T-helper 17 cell (primary cell): ENCODE measurements at places on chromosomes 5 and 9.

- no peak for DNase-seq
Measured at GRCh38 chr5:121108725-121109124, 644.6 kb downstream of the PRR16 start.

DNA sequence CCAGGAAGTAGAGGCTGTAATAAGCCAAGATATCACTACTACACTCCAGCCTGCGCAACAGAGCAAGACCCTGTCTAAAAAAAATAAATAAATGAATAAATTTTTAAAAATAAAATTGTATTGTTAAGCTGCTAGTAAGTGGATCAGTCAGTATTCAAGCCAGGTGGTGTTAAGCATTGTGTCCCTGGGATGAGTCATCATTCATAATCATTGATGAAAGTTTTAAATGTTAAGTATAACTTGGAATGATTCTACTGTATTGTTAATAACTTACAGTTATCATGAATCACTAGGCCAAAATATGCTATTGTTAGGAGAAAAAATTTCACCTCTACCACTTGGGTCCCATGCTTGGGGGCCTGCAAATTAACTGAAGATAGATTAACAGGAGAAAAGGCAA is 38.2 kb downstream of the MED10 start:
- no peak for DNase-seq

DNA sequence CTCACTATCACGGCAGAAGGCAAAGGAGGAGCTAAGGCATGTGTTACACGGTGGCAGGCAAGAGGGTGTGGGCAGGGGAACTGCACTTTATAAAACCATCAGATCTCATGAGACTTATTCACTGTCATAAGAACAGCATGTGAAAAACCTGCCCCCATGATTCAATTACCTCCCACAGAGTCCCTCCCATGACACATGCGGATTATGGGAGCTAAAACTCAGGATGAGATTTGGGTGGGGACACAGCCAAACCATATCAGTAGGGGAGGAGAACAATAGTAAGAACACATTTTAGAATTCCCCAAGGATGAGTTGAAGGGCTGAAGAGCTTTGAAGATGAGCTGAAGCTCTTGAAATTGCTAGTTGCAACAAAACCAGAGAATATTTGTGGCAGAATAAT is 287.9 kb downstream of the SMARCA2 start:
- DNase-seq, result no peak

- no peak for DNase-seq
Measured at GRCh38 chr9:26369093-26369492, 523.5 kb downstream of the CAAP1 start.

DNA sequence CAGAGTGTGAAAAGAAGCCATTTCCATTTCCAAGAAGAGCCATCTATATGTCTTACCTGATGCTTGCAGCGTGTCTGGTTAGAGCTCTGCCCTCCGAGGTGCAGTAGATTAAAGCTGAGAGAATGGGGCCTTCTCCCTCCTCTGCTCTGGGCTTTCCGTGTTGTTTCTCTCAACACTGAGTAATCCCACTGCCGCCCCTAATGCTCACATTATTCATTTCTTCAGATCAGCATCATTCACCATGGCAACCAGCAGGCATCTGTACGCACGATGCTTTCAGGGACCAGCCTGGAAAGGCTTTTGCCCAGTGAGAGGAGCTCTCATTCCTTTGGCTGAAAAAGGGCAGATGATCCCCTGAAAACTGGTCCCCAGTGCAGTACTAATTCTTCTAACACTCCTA is 79.6 kb downstream of the CYFIP2 start:
- no peak for DNase-seq

DNA sequence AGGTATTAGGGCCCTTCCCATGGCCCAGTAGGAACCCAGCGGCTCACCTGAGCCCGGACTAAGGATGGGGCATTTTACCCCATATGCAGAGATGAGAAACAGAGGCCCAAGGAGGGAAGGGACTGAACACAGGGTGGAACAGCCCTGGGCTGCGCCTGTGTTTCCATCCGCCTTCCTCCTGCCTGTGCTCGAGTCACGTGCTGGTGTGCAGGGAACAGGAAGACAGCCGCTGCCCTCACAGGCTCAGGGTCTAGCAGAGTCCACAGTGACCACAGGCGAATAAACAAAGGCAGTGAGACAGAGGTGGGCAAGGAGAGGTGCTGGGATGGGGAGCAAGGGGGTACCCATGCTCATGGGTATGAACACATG is 129.4 kb downstream of the C9orf50 start:
- no peak for DNase-seq

- DNase-seq, result no peak
Measured at GRCh38 chr5:1052641-1053390, 44.2 kb downstream of the NKD2 start.

DNA sequence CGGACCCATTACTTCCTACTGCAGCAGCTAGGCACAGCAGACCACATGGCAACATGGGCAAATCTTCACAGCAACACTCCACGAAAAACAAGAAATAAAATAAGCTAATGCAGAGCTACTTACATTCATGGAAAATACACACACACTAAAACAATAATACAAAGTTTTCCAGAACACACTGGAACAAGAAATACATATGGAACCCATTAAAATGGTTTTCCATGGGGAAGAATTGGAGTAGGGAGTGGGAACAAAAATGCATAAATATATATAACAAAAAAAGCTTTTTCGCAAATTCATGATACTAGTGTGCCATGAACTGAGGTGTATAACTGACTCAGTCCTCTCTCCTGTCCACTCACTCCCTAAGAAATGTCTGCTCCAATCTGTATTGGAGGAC is 8.3 kb downstream of the ADAMTS12 start:
- no peak for DNase-seq

GRCh38 chr9:1528456-1528855 is 478.3 kb downstream of the DMRT2 start:
- no peak for DNase-seq

DNA sequence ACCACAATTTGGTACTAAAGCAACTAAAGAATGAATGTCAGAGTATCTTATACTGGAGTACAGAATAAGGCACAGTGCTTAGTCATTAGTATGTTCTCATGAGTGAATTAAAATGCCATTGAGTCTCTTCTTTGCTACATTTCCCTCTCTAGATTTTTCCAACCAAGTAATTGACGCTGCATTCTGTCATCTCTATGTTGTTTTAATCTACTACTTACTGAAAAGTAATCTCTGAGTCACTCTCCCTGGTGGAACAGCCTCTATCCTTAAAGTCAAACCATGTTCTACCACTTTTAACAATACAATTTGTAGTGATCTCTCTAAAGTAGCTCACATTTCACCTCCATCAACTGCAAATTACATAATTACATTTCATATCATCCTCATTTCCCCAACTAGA is 495.1 kb downstream of the CDH18 start:
- no peak for DNase-seq

DNA sequence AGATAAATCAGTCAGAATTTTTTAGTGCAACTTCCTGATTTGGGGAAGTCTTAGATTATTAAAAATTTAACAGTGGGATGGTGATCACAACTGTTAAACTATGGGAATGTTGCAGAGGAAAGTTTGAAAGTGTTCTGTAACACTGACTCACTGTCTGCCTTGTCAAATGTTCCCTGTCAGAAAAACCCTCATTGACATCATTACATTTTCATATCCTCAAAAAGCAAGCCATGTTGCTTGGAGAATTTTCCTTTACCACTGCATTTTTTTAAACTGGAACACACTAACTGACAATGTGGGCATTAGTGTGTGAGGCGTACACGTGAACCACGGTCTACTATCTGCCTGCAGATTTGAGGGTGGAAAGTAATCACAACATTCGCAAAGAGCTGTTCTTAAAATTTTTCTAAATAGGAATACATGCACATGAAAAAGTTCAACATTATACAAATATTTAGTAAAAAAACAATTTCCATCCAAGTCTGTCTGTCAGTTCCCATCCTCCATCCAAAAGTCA is 28.6 kb upstream of the IL7R start:
- DNase-seq, result no peak

GRCh38 chr5:132147663-132148062 is 74.1 kb downstream of the CSF2 start:
- no peak for DNase-seq

- no peak for DNase-seq
Measured at GRCh38 chr9:107626118-107626517, 136.5 kb upstream of the KLF4 start.

DNA sequence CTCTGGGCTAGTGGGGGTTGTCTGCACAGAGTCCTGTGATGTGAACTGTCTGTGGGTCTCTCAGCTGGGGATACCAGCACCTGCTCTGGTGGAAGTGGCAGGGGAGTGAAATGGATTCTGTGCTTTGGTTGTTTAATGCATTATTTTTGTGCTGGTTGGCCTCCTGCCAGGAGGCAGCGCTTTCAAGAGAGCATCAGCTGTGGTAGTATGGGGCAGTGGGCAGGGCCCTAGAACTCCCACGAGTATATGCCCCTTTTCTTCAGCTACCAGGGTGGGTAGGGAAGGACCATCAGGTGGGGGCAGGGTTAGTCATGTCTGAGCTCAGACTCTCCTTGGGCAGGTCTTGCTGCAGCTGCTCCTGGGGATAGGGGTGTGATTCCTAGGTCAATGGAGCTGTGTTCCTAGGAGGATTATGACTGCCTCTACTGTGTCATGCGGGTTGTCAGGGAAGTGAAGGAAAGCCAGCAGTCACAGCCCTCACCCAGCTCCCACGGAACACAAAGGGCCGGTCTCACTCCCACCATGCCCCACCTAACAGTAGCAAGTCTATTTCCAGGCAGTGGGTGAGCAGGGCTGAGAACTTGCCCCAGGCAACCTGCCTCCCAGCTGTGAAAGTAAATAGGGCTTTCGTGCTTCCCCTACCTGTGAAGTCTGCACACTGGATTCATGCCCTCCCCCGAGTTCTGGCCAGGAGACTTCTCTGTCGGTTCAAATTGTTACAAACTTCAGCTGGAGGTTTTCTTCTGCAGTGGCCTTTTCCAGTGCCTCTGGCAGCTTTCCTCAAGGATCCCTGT is 25.7 kb upstream of the FAM81B start:
- no peak for DNase-seq

GRCh38 chr5:179330186-179330900 is 14.9 kb downstream of the ADAMTS2 start:
- DNase-seq, result no peak

- no peak for DNase-seq
Measured at GRCh38 chr9:116313638-116314037, 160.0 kb downstream of the PAPPA start.

- no peak for DNase-seq
Measured at GRCh38 chr5:2149195-2149539, 266.4 kb upstream of the IRX4 start.

GRCh38 chr9:130450344-130451003 is 5.7 kb downstream of the ASS1 start:
- no peak for DNase-seq

GRCh38 chr5:78497573-78498533 is 137.4 kb downstream of the SCAMP1 start:
- DNase-seq, result no peak

DNA sequence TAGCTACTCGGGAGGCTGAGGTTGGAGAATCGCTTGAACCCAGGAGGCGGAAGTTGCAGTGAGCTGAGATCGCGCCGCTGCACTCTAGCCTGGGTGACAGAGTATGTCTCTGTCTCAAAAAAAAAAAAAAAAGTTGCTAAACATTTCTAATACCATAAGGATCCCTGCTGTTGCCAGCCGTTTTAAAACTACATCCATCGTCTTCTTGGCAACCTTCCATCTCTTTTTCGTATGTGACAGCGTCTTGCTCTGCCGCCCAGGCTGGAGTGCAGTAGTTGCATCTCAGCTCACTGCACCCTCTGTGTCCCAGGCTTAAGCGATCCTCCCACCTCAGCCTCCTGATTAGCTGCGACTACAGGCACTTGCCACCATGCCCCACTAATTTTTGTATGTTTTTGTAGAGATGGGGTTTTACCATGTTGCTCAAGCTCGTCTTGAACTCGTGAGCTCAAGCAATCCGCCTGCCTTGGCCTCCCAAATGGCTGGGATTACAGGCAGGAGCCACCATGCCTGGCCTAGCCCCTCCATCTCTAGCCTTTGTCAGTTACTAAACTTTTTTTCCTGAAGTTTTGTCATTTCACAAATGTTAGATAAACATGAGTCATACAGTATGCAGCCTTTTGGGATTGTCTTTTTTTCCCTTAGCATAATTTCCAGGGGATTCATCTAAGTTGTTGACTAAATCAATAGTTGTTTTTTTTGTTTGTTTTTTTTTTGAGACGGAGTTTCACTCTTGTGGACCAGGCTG is 13.5 kb downstream of the NSD1 start:
- no peak for DNase-seq

DNA sequence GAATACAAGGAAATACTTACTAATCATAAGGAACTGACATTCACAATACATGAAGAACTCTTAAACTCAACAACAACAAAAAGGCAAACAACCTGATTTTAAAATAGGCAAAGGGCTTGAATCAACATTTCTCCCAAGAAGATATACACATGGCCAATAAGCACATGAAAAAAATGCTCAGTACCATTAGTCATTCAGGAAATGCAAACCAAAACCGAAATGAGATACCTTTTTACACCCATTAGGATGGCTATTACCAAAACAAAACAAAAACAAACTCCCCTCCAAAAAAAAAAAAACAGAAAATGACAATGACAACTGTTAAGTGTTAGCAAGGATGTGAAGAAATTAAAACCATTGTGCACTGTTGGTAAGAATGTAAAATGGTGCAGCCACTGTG is 104.1 kb upstream of the ZNF462 start:
- DNase-seq, result no peak

GRCh38 chr5:134738963-134739661 is 764 bp downstream of the CAMLG start:
- no peak for DNase-seq

- DNase-seq, result no peak
Measured at GRCh38 chr5:175387144-175387543, 56.8 kb downstream of the DRD1 start.

GRCh38 chr9:70060148-70060882 is 16.7 kb downstream of the MAMDC2 start:
- no peak for DNase-seq

- DNase-seq, result no peak
Measured at GRCh38 chr5:177222269-177222668, 81.2 kb downstream of the RAB24 start.

GRCh38 chr5:105392710-105393149 is 1830.1 kb upstream of the NUDT12 start:
- DNase-seq, result no peak

- DNase-seq, result no peak
Measured at GRCh38 chr5:123496892-123497291, 15.1 kb upstream of the CSNK1G3 start.

DNA sequence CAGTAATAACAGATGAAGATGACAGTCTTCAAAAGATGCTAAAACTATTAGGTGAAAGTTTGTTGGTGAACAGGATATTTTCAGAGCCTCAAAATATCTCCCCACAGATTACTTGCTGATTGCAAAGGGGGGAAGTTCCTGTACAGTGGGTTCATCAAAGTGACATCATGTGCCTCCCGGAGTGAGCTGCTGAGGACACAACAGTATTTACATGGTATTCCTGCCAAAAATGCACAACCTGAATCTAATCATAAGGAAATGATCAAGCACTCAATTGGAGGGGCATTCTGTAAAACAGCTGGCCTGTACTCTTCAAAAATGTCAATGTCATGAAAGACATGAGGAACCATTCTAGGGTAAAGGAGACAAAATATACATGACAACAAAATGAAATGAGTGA is 18.9 kb upstream of the GLIS3 start:
- no peak for DNase-seq
